Activated CD8-positive, alpha-beta memory T cell treated with anti-CD3 and anti-CD28 coated beads, Interleukin-2, amount 10 ng/mL, durations not matched to agents 7 days and 5 days (primary cell): ENCODE measurements at places on chromosomes 16 and 17. TPM values are rescaled to one million over a fixed set of nuclear protein-coding genes. Genes with fewer than 3 reads are reported as not detected.

Gene SLC5A10
- not detected for total RNA-seq

Gene TEPSIN
- 56.3 TPM for total RNA-seq

Gene UBB
- 1,567 TPM for total RNA-seq

Gene RAB26
- total RNA-seq: 0.70 TPM

Gene MIEN1
- total RNA-seq: 46.8 TPM

GRCh38 chr17:3761918-3762380, 38.2 kb downstream of the HASPIN start:
- no peak for DNase-seq

GRCh38 chr17:41655611-41656111, 31.3 kb upstream of the KRT17 start:
- DNase-seq: no peak

- DNase-seq: no peak
Measured at GRCh38 chr16:68426347-68426652, 22.0 kb downstream of the SMPD3 start.

GRCh38 chr17:16506188-16506587, 14.2 kb upstream of the LRRC75A start:
- DNase-seq: no peak

- peak; percentile 83 for DNase-seq
Measured at GRCh38 chr17:78120971-78121800, 7.4 kb downstream of the TMC6 start.

GRCh38 chr16:79847569-79847968, 247.0 kb upstream of the MAF start:
- no peak for DNase-seq
